ENCODE measurements at places on chromosomes 6 and 20.

DNA sequence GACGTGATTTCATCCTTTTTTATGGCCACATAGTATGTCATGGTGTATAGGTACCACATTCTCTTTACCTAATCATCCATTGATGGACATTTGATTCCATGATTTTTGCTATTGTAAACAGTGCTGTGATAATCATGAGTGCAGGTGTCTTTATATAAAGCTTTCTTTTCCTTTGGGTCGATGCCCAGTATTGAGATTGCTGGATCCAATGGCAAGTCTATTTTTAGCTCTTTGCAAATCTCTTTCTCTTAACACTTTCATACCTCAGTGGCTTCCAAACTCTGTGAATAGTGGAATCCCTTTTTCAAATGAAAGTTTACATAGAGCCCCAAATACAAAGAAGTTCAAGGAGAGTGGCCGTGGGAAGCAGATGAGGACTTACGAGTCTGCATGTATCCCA, 105.8 kb upstream of the SPTLC3 start:
- no peaks in the 10 kb centered on the region for H3K27me3 ChIP-seq
- no peaks in the 10 kb centered on the region for H3K36me3 ChIP-seq
- no peak overlapping the region for H3K27ac ChIP-seq
- DNase-seq: no peak
- no peak overlapping the region for H3K4me3 ChIP-seq

GRCh38 chr20:9136114-9136513, 67.2 kb downstream of the PLCB4 start:
- no peak overlapping the region for H3K27ac ChIP-seq
- no peaks in the 10 kb centered on the region for H3K36me3 ChIP-seq
- no peaks in the 10 kb centered on the region for H3K4me1 ChIP-seq
- DNase-seq: no peak

GRCh38 chr6:168670401-168670985, 229.5 kb downstream of the SMOC2 start:
- H3K27me3 ChIP-seq: no peaks in the 10 kb centered on the region
- H3K36me3 ChIP-seq: no peaks in the 10 kb centered on the region
- no peak for DNase-seq
- no peaks in the 10 kb centered on the region for H3K4me1 ChIP-seq

- no peaks in the 10 kb centered on the region for H3K27me3 ChIP-seq
- H3K36me3 ChIP-seq: peaks cover 5% of the 10 kb centered on the region
- no peaks in the 10 kb centered on the region for H3K4me1 ChIP-seq
These were observed 14.6 kb upstream of the FAXC start for GRCh38 chr6:99364026-99364425.

DNA sequence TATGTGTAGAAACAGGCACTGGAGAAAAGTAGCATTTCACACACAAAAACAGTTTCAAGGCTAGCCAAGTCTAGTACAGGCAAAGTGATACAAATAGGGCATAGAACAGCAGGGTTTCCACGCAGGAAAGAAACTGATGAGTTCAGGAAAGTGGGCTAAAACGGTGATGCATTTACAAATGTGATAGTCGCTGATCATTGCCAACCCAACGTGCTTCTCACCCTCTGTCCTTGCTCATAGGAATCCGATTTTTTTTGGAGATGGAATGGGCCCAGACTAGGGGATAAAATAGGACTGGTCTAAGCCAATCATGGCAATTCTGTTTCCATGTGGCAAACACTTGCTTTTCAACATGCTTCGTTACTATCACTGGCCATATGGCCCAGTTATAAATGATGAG, 536.6 kb downstream of the PRKN start:
- no peaks in the 10 kb centered on the region for H3K27me3 ChIP-seq
- no peak overlapping the region for H3K27ac ChIP-seq
- H3K36me3 ChIP-seq: no peaks in the 10 kb centered on the region

- no peak for DNase-seq
- H3K27ac ChIP-seq: no peak overlapping the region
These were observed 79.5 kb upstream of the TPD52L1 start for GRCh38 chr6:125074120-125074519.

DNA sequence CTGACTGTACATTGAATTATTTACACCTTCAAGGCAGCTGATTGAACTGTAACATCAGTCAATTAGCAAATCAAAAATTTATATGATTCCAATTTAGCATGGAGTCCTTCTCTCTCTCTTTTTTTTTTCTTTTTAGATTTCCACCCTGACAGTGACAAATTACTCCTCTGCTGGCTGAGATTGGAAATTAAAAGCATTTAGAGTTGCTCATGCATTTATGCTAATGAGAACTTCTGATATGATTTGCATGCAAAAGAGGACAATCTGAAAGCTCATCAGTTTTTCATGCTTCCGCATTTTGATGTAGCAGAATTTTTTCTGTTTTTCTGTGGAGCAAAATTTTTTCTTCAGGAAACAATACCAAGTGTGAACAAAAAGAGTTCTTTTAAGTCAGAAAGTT, 130.5 kb upstream of the NOX3 start:
- no peak for DNase-seq
- H3K27ac ChIP-seq: no peak overlapping the region
- H3K4me1 ChIP-seq: no peaks in the 10 kb centered on the region
- no peaks in the 10 kb centered on the region for H3K27me3 ChIP-seq

DNA sequence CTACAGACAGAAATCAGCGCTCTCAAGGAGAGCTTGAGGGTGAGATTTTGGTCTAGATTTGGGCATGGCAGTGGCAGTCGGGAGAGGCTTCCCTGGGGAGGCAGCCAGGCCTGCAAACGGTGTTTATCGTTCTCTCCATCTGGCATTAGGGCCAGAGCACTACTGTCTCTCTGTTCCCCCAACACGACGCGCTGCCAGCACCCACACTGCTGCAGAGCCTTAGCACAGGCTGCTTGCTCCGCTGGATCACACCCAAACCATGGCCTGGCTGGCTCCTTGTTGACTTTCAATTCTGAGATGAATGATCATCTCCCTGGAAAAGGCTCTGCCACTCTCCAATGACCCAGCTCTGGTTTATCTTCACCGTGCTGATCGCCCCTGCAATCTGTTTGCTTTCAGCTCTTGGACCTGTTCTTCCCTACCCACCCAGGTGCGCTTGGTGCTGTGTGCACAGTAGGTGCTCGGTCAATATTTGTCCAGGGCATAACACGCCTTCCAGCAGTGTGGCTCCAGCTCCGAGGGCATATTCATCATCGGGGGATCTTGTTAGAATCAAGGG, 106.1 kb downstream of the TFAP2C start:
- no peak overlapping the region for H3K27ac ChIP-seq
- no peak overlapping the region for H3K4me3 ChIP-seq
- H3K4me1 ChIP-seq: no peaks in the 10 kb centered on the region
- DNase-seq: no peak
- no peaks in the 10 kb centered on the region for H3K36me3 ChIP-seq
- H3K27me3 ChIP-seq: peaks cover 8% of the 10 kb centered on the region

- H3K4me1 ChIP-seq: no peaks in the 10 kb centered on the region
- no peaks in the 10 kb centered on the region for H3K36me3 ChIP-seq
- no peak overlapping the region for H3K4me3 ChIP-seq
These were observed 35.0 kb upstream of the SGK1 start for GRCh38 chr6:134352786-134353480.

DNA sequence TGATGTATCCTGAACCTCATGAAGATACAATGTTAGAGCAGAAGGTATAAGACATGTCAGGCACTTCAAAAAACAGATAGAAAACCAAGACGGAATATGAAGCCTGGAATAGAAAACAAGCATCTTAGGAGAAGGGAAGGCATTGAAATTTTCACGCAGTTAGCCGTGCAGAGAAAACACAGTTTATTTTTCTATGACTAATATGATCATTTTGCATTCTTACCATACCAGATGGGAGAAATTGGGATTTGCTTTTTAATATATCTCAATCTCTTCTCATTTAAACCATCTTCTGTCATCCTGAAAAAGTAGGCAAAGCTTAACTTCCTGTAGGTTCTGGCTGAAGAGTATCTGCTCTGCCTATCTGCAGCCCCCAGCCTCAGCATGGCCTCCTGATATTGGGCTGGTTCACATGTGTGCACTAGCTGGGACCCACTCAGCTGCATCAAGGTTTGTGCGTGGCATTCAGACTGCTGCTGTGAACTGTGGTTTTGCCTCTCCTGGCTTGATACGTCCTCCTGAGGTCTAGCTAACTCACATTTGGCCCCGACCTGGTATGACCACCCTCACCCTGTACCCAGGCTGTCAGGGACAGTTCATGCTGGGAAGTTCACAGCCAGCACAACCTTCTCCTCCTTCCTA, 392.5 kb upstream of the SASH1 start:
- H3K36me3 ChIP-seq: no peaks in the 10 kb centered on the region
- H3K4me1 ChIP-seq: no peaks in the 10 kb centered on the region
- no peak for DNase-seq

- peak overlapping the region; percentile 95 for H3K27ac ChIP-seq
- DNase-seq: no peak
- peak overlapping the region; percentile 68 for H3K4me3 ChIP-seq
These were observed 490 bp downstream of the JAG1 start for GRCh38 chr20:10673176-10673841.

DNA sequence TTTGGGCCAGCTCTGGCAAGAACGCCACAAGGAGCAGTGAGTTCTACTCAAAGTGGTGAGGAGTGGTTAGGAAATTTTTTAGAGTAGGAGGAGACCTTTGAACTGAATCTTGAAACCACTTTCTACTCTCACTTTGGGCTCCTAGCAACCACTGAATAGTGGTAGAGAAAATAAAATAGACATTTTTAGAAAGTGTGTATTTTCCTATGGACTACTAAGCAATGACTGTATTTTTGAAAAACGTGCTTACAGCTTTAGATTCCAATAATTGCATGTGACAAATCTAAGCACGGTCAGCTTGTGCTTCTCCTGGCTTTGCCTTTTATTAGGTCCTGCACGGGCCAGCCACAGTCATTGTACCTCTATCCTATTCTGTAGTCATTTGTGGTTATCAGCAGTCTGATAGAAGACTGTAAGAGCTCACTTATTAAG, 8.7 kb upstream of the IFNGR1 start:
- no peaks in the 10 kb centered on the region for H3K27me3 ChIP-seq
- H3K36me3 ChIP-seq: no peaks in the 10 kb centered on the region
- H3K4me3 ChIP-seq: no peak overlapping the region

DNA sequence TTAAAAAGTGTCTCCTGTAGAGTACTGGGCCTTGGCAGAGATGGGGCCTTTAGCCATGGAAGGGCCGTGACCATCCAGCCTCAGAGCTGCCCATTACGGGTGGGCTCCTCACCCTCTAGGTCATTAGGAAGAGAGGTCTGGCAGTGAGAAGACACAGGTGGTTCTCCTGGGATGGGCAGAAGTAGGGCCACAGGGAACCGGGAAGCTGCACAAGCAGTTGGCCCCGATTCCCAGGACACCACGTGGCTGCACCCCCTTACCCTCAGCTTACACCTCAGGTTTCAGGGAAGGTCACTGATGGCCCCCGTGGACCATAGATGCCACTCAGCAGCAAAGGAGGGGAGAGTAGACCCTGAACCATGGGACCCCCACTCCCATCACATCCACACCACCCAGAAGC, 1.6 kb downstream of the RAET1G start:
- peaks cover 50% of the 10 kb centered on the region for H3K27me3 ChIP-seq
- H3K4me3 ChIP-seq: no peak overlapping the region
- no peak for DNase-seq
- no peaks in the 10 kb centered on the region for H3K36me3 ChIP-seq
- no peaks in the 10 kb centered on the region for H3K4me1 ChIP-seq
- H3K27ac ChIP-seq: no peak overlapping the region

DNA sequence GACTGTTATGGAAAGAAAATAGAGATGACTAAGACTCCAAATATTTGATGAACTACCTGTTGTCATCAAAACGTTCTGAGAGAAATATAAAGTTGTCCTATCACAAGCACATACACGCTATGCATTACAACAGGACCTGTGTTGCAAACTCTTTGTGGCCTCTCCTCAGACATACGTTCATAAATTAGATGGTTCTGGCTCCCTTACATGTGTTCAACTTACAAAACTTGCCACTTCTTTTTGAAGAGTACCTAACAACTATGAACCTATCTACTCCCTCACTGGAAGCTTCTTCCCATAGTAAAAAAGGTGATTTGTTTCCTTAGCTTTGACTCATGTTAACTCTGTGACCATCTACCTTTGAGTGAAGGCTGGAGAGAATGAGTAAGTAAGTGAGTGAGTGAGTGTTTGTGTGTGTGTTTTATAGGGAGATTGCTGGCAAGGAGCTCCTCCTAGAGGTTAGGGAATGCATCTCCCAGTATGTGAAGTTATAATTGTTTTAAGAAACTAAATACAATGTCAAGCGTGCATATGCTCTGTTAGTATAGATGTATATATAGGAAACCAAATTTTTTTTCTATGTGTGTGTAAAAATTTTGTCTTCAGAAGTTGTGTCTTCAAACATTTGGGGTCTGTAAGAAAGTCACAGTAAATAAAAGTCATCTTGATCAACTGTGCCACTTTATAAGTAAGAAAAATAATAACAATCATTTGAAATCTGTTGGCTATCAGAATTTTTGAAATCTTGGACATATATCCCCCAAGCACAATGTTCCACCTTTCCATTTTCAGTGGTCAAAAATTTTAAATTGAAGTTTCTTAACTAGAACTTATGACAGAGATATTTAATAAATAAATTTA, 1211.1 kb upstream of the GJE1 start:
- peaks cover 5% of the 10 kb centered on the region for H3K4me1 ChIP-seq
- no peak overlapping the region for H3K4me3 ChIP-seq
- no peak for DNase-seq
- H3K27me3 ChIP-seq: no peaks in the 10 kb centered on the region

GRCh38 chr6:4294636-4295035, 159.3 kb upstream of the ECI2 start:
- H3K36me3 ChIP-seq: no peaks in the 10 kb centered on the region
- no peaks in the 10 kb centered on the region for H3K27me3 ChIP-seq
- no peak overlapping the region for H3K27ac ChIP-seq
- H3K4me1 ChIP-seq: peaks cover 2% of the 10 kb centered on the region
- no peak overlapping the region for H3K4me3 ChIP-seq

DNA sequence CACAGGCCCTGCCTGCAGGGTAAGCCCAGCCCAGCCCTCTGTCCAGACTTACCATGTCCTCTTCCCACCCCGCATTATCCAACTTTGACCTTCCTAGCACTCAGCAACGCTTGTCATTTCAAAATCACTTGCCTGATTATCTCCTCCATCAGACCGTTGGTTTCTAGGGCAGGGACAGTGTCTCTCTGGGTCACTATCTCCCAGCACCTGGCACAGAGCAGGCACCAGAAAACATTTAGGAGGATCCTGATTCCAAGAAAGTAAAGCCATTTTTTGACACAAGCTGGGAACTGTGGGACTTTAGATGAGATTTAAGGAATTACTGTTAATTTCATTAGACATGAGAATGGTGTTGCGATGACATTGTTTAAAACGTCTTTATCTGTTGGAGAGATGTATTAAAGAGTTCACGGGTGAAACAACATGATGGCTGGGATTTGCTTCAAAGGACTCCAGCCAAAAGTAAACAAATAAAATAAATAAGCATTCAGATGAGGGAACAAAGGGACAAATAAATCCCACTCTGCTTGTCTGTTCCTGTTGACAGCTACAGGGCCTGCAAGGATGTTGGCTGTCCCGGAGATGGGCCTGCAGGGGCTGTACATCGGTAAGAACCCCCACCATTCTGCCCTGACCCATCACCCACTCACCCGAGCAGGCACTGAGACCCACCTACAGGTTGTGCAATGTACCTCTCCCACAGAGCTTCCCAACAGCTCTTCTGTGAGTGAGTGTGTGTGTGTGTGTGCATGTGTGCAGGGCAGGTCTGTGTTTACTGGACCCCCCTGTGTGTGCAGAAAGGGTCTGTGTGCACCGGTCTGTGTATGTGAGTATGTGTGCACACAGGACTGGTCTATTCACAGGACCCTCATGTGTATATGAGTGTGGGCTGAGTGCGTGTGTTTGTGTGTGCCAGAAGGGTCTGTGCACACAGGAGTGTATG, 5.9 kb downstream of the HSPA12B start:
- H3K4me1 ChIP-seq: peaks cover 44% of the 10 kb centered on the region
- no peak for DNase-seq
- H3K27ac ChIP-seq: peak overlapping the region; percentile 6
- no peak overlapping the region for H3K4me3 ChIP-seq
- H3K36me3 ChIP-seq: no peaks in the 10 kb centered on the region
- no peaks in the 10 kb centered on the region for H3K27me3 ChIP-seq
